ENCODE measurements at places on chromosomes 13 and 19. TPM values are rescaled to one million over a fixed set of nuclear protein-coding genes. Genes with fewer than 3 reads are reported as not detected.

DNA sequence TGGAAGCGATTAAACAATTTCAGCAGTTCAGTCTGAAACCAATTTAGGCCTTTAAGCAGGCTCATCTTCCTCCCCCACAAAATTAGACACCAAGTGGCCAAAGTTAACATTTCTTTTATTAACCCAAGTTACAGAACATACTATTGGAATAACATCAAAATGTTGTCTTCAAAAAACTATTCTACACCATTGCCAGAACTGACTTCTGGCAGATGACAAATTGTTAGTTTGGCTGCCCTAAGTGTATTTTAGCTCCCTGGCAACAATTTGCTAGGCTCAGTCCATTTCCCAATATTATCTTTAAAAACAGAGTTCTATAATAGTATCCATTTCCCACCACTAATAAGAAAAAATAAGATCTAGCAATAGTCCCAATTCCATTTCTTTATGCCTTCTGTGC lies 107.8 kb downstream of the SGCG start:
- peak; percentile 29 for DNase-seq

GRCh38 chr13:39129213-39129612 lies 91.0 kb downstream of the NHLRC3 start:
- DNase-seq = no peak

- no peak for DNase-seq
Observed at GRCh38 chr19:13843104-13843921, 33.6 kb upstream of the NANOS3 start.

DNA sequence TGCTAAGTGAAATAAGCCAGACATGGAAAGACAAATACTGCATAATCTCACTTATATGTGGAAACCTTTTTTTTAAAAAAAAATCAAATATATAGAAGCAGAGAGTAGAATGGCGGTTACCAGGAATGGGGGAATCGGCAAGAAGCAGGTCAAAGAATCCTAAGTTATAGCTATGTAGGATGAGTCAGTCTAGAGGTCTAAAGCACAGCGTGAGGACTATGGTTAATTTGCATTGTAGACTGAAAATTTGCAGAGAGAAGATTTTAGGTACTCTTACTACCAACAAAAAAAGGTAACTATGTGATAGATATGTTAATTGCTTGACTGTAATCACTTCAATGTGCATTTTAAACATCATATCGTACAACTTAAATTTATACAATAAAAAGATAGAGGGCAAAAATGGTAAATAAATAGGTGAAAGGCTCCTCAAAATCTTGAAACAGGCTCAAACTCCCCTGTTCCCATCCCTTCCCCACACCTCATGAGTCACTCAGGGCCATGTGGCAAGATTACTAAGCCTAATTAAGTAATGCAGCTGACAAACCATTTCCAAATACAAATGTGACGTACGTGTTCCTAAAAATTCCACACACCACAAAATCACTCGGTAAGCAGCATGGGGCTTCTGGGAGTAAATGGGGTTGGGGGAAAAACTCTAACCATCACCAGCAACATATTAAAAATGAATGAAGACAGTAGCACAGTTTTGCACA lies 159.0 kb downstream of the USP12 start:
- no peak for DNase-seq

- DNase-seq = no peak
Observed at GRCh38 chr13:110126391-110126961, 180.5 kb downstream of the COL4A1 start.

DNA sequence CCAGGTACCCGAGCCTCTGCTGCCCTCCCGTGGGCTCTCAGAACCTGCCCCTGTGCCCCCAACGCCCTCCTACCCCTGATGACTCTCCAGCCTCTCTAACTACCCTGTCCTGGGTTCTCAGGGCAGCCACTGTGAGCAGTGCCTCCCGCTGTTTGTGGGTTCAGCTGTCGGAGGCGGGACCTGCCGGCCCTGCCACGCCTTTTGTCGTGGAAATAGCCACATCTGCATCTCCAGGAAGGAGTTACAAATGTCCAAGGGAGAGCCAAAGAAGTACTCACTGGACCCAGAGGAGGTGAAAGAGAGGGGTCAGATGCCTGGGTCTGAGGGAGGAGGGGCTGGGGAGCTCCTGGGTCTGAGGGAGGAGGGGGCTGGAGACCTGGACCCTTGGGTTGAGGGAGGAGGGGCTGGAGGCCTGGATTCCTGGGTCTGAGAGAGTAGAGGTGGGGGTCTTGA lies 20.0 kb downstream of the CNFN start:
- DNase-seq = no peak

DNA sequence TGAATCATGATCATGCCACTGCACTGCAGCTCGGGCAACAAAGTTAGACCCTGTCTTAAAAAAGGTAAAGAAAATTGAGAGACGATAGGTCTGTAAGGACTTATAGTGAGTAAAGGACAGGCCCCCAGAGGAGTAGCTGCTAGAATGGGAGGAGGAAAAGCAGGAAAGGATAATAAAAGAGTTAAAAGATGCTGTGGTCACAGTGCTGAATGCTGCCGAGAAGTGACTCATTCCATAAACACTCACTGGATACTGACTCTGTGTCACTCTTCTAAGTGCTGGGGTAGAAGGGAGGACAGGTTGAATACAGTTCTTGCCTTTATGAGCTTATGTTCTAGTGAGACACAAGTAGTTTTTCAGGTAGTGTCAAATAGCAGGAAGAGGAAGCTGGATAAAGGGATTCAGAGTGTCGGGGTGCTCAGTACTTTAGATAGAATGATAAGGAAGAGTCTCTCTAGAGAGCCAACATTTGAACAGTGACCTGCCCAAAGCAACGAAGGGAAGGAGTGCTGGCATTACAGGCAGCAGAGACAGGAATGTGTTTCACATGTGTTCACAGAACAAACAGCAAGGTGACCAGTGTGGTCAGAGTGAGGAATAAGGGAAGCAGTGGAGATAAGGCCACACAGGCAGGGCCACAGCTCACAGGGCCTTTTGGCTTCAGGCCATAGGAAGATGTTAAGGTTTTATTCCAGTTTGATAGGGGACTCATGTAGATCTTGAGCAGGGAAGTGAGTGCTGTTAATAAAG lies 1240.5 kb downstream of the UQCRFS1 start:
- no peak for DNase-seq

DNA sequence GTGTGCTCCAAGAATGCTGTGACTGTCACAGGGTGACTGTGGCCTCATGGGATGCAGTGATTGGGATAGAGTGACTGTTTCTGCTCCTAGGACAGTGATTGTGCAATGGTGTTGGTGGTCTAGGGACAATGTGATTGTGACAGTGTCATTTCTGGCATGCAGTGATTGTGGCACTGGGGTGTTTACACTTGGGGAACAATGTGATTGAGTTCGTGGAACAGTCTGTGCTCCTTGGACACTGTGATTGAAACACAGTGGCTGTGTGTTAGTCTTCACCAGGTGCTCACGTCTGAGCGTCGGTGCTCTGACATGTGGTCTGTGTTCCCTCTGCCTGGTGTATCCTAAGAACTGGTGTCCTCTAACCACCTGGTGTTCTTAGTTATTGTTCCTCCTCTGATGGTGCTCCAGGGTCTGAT lies 1.7 kb downstream of the PDE4A start:
- no peak for DNase-seq

GRCh38 chr13:97809576-97809975 lies 143.9 kb upstream of the IPO5 start:
- no peak for DNase-seq

GRCh38 chr13:51111997-51112396 lies 923 bp upstream of the C13orf42 start:
- no peak for DNase-seq

DNA sequence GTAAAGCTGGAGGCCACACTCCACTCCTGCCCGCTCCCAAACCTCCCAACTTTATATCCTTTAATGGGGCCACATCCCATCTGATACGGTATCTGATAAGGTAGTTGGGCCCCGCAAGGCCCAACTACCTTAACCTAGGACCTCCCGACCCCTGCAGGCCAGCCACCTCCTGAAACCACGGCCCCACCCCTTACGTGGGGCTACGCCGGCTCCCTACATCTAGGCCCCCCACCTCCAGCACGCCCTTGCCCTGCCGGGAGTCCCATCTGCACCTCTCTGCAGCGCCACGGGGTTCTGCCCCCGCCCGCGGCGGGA lies 2.2 kb downstream of the IGFLR1 start:
- no peak for DNase-seq

DNA sequence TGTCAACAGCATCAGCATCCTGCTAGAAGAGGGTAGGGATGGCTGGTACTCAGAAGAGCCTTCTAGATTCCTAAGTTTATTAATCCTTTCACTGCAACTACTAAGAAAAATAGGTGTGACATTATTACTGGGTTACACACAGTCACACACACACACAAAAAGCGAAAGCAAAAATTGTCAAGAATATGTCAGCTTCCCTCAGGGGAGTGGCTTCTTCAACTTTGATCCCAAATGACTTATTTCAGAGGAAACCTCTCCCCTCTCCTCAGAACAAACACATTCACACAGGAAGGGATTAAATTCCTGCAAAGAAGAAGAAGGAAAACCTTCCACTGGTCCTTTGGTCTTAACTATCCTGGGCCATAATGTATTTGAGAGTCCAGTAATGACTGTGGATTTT lies 20.1 kb upstream of the IGFL1 start:
- DNase-seq = no peak

GRCh38 chr19:54253331-54254194 lies 3.5 kb downstream of the LILRB5 start:
- DNase-seq = no peak

- no peak for DNase-seq
Observed at GRCh38 chr19:20863176-20863575, 59.9 kb upstream of the ZNF85 start.

GRCh38 chr13:106681536-106681935 lies 113.6 kb upstream of the ARGLU1 start:
- DNase-seq = no peak

GRCh38 chr19:7868671-7869452 lies 5.3 kb downstream of the PRR36 start:
- peak; percentile 85 for DNase-seq

DNA sequence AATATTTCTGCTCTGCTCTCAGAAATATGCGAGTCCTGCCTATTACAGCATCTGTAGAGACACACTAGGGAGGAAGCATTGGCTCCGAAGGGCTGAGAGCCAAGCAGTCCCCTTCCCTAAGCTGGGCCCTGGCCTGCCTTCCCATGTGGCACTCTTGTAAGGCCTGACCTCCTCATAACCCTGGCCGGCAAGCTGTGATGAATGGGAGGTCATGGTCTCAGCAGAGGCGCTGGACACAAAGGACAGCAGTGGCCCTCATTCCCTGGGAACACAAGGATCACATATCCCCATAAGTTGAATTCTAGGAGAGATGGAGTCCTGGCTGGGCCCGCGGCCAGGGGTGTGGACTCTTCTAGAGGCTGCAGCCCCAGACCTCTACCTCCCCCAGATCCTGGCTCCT lies 483.3 kb downstream of the ZNF536 start:
- no peak for DNase-seq

- no peak for DNase-seq
Observed at GRCh38 chr19:35851213-35852028, 883 bp downstream of the NPHS1 start.

- peak; percentile 71 for DNase-seq
Observed at GRCh38 chr13:110221406-110222117, 85.4 kb downstream of the COL4A1 start.

GRCh38 chr19:56720281-56720680 lies 48.7 kb upstream of the ZNF835 start:
- no peak for DNase-seq

The ZNF211 gene
- polyA plus RNA-seq = 16.3 TPM

The DCT gene
- polyA plus RNA-seq = 0.74 TPM

The TICAM1 gene
- 6.4 TPM for polyA plus RNA-seq

The RUBCNL gene
- polyA plus RNA-seq = 2.8 TPM

The RGCC gene
- polyA plus RNA-seq = 18.5 TPM
